ENCODE measurements at places on chromosomes 3 and 15. TPM values are rescaled to one million over a fixed set of nuclear protein-coding genes. Genes with fewer than 3 reads are reported as not detected.

DNA sequence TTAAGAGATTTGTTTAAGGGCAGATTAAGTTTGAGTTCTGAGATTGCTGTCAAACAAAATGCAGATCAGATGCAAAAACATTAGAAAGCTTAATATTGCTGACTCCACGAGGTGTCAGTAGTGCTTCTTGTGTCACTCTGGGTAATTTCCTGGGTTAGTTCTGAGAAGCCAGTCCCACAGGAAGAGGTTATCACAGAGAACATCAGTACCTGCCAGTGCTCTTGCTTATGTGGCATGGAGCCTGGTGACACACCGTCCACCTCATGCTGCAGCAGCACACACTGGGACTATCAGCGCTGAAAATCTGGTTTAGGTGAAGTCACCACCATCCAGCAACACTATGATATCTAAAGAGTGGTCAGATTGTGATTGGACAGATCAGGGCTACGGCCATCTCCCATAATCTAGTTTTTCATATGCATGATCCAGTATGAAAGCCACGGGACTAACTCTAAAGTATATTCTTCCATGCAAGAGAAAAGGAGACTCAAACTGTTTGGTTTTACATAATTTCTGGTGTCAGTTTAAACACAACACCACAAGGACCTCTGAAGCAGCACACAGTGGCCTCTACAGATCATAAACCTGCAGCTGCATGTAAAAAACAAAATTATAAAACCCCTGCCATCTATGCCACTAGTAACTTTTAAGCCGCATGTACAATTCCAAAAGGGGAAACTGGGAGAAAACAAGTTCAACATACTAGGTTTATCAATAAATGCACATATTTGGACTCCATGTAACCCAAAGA is 36.1 kb upstream of the MYO5C start:
- peak; percentile 62 for DNase-seq

The C15orf39 gene
- total RNA-seq: 7.7 TPM

GRCh38 chr15:34436126-34436955 is 1.3 kb downstream of the GOLGA8A start:
- no peak for DNase-seq

DNA sequence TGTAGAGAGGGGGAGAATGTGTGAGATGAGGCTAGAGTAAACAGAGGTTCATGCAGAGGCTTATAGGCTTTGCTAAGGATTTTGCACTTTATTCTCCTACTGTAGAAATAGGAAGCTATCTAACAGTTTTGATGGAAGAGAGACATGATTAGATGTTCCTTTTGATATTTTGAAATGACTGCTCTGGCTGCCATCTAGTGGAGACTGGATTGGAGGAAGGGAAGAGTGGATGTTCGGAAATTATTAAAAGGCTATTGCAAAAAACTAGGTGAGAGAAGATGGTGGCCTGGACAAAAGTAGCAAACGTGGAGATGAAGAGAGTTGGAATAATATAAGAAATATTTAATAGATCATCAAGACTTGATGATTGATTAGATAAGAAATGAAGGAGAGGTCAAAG is 42.2 kb downstream of the SYN2 start:
- DNase-seq: peak; percentile 1

GRCh38 chr3:127785711-127786265 is 36.5 kb downstream of the MGLL start:
- no peak for DNase-seq

DNA sequence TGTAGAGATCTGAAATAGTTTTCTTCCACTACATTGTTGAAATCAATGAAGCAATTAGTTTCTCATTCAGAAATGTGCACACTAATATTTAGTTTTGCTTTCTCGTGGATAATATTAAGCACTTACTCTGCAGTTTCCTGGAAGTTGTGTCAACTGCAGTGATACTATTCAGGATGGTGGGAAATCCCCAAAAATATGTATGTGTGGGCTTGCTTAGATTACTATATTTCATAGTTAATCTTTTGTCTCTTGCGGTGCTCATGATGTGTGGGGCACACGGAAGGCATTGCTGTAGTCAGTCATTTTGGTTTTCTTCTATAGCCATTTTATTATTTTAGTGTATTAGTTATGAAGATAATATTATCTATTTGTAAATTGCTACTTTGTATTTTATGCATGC is 19.7 kb downstream of the RAB11A start:
- DNase-seq: no peak

DNA sequence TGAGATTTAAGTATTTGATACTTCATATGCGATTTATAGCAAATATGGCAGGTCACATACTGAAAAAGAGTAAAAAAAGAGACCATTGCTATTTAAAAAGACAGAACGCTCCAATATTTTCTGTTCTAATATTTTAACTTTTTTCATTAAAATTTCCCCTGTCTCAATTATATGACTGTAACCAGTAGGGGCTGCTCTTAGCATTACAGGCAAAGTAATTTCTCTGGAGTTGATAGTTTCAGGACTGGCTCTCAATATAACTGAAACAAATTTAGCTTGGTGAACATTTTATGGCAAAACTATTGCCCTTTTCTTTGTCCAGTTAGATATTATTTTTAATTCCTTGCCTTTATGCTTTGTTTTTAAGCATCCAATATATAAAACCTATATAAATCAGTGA is 286.3 kb upstream of the ROBO2 start:
- no peak for DNase-seq

GRCh38 chr3:194046531-194046930 is 89.4 kb upstream of the HES1 start:
- DNase-seq: no peak

GRCh38 chr3:186783058-186783730 is at the start of gene EIF4A2:
Gene EIF4A2, plus strand, starts transcription at chr3:186783577. Its CDS starts 34 bp downstream, at chr3:186783611.
- DNase-seq: peak; percentile 86

The FANCD2OS gene
- not detected for total RNA-seq

GRCh38 chr15:69305204-69305931 is 6.7 kb downstream of the PAQR5 start:
- peak; percentile 99 for DNase-seq

- DNase-seq: no peak
Measured at GRCh38 chr3:140552403-140552802, 125.5 kb upstream of the TRIM42 start.

The LRRK1 gene
- total RNA-seq: 9.2 TPM

DNA sequence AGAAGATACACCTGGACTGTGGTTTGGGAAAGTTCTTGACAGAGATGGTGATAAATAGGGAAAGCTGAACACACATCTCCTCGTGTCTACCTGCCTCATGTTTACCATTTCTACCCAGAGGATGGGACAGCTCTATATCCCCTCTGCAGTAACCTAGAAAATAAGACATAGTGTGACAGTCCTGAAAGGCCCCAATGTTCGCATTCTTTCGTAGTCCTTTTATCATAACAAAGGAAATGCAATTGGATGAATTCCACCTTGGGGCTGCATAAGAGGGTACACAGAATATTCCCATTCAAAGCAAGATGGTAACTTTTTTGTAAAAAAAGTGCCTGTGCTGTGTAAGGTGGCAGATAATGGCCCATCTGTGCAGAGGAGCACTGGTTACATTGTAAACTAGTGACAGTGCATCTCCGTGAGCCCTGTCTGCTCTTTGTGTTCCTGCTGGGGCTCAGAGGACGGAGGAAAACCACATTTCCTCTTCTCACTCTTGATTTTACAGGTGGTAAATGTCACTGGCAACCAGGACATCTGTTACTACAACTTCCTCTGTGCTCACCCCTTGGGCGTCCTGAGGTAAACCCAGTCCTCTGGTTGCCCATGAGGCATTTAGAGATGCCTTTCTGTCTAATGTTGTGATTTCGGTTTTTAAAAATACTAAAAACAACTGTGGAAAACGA is 74.3 kb downstream of the SIDT1 start:
- DNase-seq: no peak

DNA sequence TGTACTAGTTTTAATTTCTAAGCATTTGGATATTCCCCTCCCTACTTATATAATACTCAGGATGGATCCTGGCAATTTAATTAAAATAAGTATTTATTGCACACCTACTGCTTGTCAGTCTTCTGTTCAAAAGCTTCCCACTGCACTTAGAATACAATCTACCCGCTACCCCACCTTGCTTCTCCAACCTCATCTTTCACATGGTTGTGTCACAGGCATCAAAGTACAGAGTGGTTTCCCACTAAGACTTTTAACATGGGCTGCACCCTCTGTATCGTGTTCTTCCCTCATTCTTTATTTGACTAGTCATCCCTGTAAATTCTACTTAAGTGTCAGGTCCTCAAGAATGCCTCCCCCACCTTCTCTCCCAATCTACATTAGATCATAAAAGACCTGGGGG is 35.0 kb downstream of the RIOX2 start:
- no peak for DNase-seq

DNA sequence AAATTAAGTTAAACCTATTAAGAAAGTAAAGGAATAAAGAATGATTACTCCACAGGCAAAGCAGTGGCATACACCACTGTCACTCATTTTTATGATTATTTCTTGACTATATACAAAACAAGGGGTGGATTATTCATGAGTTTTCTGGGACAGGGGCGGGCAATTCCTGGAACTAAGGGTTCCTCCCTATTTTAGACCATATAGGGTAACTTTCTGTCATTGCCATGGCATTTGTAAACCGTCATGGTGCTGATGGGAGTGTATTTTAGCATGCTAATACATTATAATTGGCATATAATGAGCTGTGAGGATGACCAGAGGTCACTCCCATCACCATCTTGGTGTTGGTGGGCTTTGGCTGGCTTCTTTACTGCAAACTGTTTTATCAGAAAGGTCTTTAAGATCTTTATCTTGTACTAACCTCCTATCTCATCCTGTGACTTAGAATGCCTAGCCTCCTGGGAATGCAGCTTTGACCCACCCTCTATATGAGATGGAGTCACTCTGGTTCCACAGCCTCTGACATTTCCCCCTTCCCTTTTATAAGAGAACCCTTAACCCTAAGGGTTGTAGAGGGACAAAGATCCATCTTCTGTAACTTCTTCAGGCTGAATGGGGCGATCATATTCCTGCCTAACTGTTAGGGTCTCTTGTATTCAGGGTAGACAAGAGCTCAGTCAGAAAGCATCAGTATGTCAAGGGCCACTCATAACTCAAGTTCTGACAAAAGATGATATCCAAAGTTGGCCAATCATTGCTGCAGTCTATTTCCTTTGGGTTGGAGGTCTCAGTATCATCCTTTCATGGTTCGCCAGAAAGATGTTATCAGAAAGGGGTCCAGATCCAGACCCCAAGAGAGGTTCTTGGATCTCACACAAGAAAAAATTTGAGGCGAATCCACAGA is 79.5 kb upstream of the LIPC start:
- no peak for DNase-seq

The ISLR2 gene
- total RNA-seq: 1.4 TPM

- DNase-seq: no peak
Measured at GRCh38 chr3:35254917-35255316, 384.4 kb upstream of the ARPP21 start.

The NRG4 gene
- 3.3 TPM for total RNA-seq

The PIGZ gene
- total RNA-seq: 12.7 TPM

The PLA2G4D gene
- not detected for total RNA-seq

- no peak for DNase-seq
Measured at GRCh38 chr15:68469162-68470048, 37.4 kb upstream of the ITGA11 start.

DNA sequence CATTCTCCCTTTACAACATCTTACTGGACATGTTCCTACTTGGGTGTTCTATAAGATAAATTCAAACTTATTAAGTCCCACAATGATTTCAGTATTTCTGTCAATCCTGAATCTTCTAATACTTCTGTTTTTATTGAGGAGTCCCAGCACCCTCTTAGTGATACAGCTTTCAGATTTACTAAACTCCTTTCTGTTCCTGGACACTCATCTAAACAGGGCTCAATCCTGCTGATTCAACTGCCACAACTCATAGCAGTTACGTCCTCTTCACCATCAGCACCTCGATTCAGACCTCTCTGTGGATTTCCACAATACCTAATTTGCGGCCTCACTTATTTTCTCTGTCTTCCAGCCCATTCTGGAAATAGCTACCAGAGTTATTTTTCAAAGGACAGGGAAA is 101.6 kb downstream of the KCNMB2 start:
- DNase-seq: no peak

DNA sequence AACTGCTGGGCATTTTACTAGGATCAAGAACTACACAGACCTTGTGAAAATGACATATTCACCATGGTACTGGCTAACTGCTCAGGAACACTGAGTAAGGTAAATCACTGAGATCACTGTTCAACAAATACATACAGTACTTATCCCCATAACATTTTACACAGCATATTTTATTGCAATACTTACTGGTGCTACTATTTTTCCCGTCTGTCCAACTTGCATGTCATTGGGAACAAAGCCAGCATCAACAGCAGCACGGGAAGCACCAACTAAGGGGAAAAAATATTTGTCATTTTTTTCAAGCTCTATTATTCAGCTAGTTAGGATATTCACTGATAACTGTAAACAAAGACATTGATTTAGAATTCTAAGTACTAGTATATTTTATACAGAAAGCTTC is 37.0 kb downstream of the ETFA start:
- no peak for DNase-seq

GRCh38 chr15:89442671-89443307 is 53.6 kb downstream of the RHCG start:
- DNase-seq: peak; percentile 33

- DNase-seq: peak; percentile 11
Measured at GRCh38 chr3:68876112-68876713, 56.1 kb downstream of the TAFA4 start.

DNA sequence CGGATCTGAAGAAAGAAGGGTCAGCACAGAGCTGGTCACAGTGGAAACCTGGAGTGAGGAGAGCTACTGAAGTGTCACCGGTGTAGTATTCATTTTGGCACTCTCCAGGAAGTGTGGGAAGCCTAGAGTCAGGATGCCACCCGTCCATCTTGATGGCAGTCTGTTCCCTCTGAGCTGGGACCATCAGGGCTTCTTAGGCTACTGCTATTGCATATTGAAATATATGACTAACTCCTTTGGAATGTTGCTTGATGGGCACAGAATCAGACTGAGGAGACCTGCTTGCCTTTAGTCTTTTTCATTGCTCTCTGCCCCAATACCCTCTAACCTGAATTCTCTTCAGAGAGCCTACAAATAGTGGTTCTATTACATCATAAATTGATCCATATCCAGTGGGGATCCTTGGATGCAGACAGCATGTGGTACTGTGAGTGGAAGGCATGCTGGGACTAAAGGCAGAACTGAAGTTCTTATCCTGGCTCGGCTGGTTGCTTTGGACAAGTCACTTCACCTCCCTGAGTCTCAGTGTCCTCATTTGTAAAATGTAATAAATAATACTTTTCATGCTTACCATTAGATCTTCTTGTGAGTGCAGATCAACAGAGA is 143.5 kb downstream of the PDE8A start:
- DNase-seq: peak; percentile 17

The TMOD2 gene
- total RNA-seq: 0.71 TPM

GRCh38 chr3:140432229-140432669 is 245.6 kb upstream of the TRIM42 start:
- DNase-seq: no peak

Data from Caki2 (cell line).